Stimulated activated CD4-positive, alpha-beta T cell treated with anti-CD3 and anti-CD28 coated beads, Interleukin-1b, Interleukin-23, amount 100 ng/mL, for 48 hours (primary cell): ENCODE measurements at places on chromosomes 3 and 15.

DNA sequence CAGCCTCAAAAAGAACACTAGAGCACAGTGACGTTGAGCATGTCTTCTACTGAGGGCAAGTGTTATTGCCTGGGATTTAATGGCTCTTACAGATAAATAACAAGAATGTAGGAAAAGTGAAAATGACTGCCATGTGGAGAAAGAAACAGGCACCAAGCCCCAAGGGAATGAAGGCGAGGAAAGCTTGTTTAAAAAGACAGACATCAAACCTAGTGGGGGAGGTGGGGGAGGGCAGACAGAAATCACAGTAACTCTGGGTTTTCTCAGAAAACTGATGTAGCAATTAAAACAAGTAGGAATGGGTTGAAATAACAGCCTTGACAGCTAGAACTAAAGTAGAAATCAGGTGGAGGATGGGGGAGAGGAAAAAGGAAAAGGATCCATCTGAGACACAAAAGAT is 18.4 kb upstream of the LYZL4 start:
- DNase-seq = no peak

DNA sequence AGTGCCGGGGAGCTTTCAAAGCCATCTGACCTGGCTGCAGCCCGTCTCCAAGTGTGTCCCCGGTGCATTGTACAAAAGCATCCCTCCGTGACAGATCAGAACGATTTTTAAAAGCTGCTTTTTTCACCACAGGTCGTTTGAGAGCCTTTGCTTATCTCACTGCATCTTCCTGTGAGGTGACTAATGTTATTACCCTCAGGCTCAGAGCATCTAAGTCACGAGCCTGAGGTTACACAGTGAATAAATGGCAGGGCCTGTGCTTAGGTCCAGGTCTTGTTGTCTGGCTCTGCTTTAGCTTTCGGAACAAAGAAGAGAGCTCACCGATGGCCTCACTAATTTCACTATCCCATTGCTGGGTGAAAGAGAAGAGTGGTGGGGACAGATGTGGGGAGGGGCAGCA is 83.3 kb downstream of the SEC22A start:
- no peak for DNase-seq

DNA sequence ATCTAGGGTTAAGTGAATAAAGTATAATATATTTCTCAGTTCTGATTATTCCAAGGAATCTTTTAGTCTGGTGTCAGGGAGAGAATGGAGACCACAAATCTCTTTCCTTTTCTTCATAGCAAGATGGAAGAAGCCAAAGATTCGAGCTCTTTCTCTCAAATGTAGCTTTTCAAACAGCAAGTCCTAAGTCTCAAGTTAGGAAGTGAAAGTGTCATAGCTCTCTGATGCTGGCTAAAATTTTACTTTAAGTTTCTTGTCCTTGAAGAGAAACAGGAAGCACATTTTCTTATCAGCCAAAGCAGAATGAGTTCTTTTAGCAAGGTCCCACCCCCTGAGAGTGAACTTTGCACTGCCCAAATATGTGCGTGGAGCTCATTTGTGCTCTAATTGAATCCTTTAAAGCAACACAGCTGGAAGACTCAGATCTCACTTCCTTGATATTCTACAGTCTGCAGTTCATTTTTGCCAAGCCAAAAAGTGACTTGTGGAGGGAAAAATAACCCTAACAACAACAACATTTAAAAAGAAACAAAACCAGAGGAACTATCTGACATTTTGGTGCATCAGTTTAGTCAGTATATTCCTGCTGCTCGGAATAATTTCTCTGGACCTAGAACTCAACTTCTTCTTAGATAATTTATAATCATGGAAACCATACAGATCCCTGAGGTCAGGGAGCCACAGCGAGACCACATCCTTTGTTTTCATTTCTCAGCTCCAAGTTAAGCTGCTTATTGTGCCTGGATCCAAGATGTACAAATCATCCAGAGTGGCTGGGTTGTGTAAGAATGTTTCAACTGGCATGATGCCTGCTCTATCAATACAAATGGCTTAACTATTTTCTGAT is 238.7 kb upstream of the P2RY1 start:
- DNase-seq = no peak

GRCh38 chr3:114454551-114455251 is 160.9 kb downstream of the TIGIT start:
- no peak for DNase-seq

- no peak for DNase-seq
These were observed 562.6 kb upstream of the DPPA4 start for GRCh38 chr3:109899925-109900324.

DNA sequence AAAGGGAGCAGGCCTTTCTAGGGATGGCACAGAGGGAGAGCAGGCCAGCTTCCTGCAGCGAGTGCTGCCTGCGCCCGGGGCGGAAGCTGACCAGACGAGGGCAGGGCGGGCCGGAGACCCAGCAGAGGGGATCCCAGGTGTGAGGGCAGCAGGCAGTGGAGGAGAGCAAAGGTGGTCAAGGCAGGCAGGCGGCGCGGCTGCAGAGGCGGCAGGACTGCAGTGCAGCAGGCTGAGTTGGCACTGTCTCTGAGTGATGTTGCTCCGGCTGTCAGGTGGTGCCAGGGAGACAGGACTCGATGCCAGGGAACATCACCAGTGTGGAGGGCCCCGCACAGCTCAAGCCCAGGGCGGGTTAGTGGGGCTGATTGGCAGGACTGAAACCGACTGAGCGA is 22.3 kb upstream of the PLXNA1 start:
- no peak for DNase-seq

GRCh38 chr15:29672923-29673809 is 149.1 kb downstream of the TJP1 start:
- DNase-seq = no peak

DNA sequence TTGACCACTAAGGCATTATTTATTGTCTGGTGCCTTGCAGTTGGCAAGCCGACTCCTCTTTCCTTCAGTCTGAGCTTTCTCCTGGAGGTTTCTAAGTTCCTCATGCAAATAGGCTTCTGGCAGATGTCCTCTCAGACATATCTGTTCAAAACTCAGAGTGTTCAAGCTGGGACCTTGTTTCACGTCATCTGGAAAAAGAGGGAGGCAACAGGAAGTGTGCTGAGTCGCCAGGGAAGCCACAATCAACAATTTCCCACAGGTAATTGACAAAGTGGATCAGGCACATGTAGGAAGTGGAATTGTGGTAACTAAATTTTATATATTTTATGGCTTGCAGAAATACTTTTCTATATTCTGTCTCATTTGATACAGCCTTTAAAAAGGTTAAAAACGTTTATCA is 14.6 kb downstream of the SCG5 start:
- no peak for DNase-seq

- no peak for DNase-seq
These were observed 3.9 kb upstream of the MECOM start for GRCh38 chr3:169667166-169668071.

DNA sequence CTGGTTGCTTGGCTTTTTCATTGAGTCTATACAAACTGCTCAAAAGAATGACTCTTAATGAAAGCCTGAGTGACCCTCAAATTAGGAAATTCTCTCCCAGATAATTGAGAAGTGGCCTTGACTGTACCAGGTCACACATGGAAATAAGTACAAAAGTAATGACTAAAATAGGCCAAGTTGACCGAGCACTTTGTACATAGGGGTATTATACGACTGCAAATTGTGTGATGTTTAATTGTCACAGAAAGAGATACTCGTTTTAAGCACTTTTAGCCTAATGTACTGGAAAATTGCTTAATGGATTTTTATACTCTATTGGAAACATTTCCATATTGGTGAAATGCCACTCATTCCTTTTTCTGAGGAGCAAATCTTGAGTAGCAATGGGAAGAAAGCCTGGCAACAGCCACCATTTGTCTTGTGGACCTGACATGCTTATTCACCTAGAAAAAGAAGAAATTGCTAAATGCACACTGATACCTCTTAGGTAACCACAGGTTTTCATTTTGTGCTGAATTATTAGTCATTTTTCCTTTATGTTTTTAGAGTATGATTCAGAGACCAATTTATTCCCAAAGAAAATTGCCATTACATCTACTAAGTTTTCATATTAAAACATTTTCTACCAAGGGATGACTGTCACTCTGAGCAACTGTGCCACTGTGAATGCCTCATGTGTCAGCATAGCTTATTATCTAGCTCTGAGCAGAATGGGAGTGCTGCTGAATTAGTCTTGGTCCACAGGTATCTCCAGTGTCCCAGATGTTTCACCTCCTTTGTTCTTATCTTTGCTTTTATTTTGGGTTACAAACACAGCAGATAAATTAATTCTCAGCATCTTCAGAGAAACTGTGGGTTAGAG is 8.9 kb upstream of the PXK start:
- DNase-seq = peak; percentile 26

- no peak for DNase-seq
These were observed 3.8 kb downstream of the ZMAT3 start for GRCh38 chr3:179067839-179068238.

GRCh38 chr15:64275934-64276333 is 80.0 kb downstream of the CSNK1G1 start:
- no peak for DNase-seq

DNA sequence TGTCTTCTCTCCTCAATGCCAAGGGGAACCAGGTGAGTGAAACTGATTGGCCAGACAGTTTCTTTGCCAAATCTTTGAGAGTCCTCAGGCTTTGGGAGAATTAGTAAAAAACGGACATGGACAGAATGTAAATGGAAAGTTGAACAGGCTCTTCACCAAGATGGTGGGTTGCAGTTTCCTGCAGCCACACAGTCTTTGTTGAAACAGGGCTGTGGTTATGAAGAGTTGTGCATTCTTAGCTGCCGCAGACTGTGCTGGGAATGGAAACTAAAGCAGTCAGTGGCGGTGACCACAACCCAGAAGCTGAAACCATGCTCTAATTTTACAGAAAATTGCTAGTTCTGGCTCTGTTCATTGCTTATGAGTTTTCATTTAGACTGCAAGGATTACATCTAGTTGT is 42.1 kb upstream of the TASOR start:
- DNase-seq = peak; percentile 70

DNA sequence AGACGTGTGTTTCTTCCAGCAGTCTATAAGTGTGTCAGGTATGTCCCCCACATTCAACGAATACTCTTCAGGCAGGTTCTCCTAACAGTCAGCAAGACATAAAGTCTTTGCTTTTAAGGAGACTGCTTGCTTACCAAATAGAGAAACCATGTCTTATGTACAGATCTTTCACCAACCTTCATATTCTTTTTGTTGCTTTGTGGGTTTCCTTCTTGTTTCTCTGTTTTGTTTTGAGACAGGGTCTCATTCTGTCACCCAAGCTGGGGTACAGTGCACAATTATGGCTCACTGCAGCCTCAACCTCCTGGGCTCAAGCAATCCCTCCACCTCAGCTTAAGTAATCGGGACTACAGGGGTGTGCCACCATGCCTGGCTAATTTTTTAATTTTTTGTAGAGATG is 14.3 kb downstream of the DYNC1LI1 start:
- no peak for DNase-seq

DNA sequence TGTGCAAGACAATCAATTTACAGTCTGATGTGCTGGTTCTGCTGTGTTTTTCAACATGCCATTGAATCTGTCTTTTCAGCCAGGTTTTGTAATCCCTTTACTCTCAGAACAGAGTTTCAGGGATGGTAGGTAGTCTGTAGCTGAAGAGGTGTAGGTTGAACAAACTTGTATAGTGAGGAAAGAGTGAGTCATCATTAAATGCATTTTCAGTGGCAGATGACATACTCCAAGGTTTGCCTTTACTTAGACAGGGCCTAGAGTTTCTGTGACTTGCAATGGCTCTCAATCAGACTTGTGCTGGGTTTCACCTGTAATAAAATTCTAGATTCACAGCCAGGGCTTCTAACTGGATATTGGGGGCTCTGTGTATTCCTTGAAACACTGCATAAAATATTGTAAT is 94.6 kb downstream of the CYP19A1 start:
- DNase-seq = no peak

DNA sequence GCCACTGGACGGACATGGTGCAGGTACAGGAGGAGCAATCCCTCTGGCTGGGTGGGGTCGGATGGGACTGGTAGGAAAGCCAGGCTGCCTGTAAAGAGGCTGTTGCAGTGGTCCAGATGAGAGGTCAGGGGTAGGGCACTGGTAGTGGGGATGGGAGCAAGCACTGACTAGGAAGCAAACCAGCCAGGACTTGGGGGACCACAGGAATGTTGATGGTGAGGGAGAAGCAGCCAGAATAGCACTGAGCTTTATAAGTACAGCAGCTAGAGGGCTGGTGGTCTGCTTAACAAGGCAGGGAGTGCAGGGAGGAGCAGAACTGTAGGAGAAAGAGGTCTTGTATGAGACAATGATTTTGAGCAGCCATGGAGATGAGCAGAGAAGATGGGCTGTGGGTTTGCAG is 38.7 kb upstream of the PTPN23 start:
- no peak for DNase-seq

GRCh38 chr3:11995120-11995519 is 9.1 kb upstream of the SYN2 start:
- DNase-seq = no peak

DNA sequence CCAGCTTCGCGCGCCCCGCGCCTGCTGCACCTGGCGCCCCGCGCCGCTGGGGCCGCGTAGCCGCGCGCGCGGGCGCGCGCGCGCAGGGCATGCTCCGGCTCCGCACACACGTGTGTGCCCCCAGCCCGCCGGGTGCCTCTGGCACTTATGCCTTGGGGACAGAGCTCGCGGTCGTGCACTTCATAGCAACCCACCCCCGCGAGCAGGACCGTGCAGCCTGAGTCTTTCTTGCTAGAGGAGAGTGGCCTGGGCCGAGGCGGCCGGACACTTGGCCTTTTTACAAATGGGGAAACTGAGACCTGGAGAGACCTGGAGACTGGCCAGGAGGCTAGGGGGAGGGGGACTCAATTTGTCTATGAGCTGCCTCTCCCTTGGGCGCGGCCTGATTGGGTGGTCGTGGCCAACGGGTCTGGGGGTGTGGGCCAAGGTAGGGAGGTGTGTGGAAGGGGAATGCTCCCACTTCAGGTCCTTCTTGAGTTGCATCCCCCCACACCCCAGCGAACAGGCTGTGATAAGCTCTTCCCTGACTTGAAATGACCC is 562 bp downstream of the NBEAL2 start:
- no peak for DNase-seq

DNA sequence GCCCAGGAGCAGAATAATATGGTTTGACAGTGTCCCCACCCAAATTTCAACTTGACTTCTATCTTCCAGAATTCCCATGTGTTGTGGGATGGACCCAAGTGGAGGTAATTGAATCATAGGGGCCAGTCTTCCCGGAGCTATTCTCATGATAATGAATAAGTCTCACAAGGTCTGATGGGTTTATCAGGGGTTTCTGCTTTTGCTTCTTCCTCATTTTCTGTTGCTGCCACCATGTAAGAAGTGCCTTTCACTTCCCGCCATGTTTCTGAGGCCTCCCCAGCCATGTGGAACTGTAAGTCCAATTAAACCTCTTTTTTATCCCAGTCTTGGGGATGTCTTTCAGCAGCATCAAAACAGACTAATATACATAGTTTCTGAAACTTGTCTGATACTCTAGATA is 28.4 kb upstream of the ATP2C1 start:
- no peak for DNase-seq

- no peak for DNase-seq
These were observed 84.9 kb upstream of the SPATA12 start for GRCh38 chr3:56975567-56975966.
